ENCODE measurements at places on chromosomes 7 and 10.
A peak's percentile ranks its signal among the peaks of the same experiment; 100 is the strongest.

DNA sequence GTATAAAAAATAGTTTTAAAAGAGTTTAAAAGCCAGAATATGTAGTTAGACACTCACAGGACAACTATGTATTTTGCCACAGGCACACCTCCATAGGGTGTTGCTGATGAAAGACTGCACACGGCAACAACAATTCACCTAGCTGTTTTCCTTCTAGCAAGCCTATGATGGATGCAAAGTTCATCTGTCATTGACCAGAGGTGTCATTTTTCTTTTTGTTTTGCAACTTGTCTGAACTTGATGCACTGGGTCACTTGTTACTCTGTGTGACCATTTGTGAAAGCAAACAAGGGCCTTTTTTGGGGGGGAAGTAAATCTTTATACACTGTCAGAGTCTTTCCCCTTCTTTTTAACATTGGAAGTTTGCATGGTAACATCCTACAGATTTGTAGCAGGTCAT, 258.0 kb upstream of the SEMA3A start:
- DNase-seq = no peak

GRCh38 chr10:97138174-97138573, 47.6 kb downstream of the SLIT1 start:
- no peak for DNase-seq

DNA sequence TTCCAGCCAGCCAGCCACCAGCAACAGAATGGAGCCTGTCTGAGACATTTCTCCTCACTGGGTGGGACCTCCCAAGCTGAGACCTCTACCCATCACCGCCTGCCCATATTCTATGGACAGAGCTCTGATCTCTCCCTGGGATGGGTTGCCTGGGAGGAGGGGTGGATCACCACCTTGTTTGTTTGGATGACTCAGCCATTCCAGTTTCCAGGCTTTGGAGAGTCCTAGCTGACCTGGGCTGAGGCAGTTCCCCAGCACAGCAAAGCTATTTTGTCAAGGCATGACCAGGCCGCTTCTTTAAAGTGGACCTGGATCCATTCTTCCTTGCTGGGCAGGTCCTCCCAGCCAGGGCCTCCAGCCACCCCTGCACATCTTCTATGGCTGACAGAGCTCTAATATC, 982.3 kb downstream of the DNAJB9 start:
- DNase-seq = no peak

DNA sequence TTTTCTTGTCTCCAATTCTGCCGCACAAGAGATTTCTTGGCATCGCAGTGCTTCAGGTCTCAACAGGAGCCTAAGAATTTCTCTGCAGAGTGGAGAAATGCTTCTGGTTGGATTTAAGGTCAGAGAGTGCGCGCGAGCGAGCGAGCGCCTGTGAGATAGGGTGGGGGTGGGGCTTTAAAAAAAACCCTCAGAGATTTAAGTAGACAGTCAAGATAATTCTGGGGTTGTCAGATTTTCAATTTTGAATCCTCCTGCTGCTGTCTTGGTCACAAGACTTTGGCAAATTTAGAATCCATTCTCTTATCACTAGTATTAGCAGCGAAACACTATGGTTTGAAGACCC, 49.7 kb downstream of the CPEB3 start:
- DNase-seq = peak; percentile 7

- no peak for DNase-seq
Observed at GRCh38 chr7:149422914-149423301, 38.0 kb downstream of the ZNF777 start.

DNA sequence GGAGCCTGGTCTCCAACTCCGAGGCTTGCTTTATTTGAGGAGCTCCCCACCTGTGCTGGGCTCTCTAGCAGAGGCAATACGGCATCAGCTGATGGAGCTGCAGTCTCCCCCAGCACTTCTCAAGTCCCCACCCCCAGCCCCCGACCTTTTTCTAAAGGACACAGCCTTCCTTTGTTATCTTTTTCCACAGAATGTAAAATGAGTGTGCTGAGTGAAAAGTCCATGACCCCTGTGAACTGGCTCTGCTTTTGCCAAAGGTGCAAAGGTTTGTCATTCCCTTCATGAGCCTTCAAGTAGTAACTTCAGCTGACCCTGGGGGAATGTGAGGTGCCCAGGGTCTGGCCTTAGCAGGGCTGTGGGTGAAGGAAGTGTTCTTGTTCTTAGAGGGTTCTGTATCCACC, 25.5 kb downstream of the LRRC4 start:
- DNase-seq = no peak

DNA sequence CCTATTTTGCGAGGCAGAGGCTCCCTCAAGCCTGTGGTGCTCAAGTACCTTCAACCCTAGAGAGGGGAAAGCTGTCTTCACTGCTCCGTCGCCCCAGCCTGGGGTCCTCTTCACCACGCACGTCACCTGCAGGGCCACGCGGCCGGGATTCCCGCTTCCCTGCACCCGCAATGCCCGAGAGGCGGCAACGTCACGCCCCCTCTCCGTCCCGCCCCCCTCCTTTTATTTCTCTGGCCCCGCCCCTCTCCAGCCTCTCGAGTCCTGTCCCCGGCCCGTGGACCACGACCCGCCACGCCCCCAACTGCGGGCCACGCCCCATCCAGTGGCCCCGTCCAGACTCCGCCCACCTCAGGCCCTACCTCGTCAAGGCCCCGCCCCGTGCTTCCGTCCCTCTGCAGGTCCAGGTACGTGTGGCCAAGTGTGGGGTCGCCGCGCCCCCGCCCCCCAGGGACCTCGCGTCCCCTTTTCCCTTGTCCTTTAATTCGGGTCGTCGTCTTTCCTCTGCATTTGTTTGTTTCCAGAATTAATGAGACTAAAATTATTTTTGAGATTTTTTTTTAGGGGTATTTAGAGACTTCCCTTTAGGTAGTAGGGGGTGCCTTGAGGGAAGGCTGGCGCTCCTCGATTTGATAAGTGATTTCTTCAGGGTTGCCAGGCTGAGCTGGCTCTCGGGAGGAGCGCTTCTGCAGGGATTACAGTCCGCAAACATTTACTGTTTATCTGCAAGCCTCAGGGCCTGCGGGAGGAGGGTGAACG, 69.8 kb upstream of the BAIAP2L1 start:
- no peak for DNase-seq

GRCh38 chr7:81138870-81139269, 220.0 kb upstream of the SEMA3C start:
- no peak for DNase-seq

DNA sequence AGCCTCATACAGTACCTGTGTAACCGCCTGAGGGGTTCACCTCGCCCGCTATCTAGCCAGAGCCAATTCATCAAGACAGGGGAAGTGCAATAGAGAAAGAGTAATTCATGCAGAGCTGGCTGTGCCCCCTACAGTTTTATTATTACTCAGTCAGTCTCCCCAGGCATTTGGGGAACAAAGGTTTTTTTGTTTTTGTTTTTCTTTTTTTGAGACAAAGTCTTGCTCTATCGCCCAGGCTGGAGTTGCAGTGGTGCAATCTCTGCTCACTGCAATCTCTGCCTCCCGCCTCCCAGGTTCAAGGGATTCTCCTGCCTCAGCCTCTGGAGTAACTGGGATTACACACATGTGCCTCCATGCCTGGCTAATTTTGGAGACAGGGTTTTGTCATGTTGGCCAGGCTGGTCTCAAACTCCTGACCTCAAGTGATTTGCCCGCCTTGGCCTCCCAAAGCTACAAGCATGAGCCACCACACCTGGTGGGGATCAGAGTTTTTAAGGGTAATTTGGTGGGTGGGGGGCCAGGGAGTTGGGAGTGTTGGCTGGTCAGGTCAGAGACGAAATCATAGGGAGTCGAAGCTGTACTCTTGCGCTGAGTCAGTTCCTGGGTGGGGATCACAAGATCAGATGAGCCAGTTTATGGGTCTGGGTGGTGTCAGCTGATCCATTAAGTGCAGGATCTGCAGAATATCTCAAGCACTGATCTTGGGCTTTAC, 116.5 kb downstream of the MARCHF5 start:
- DNase-seq = no peak

GRCh38 chr7:144473908-144474307, 70.4 kb upstream of the NOBOX start:
- DNase-seq = no peak

DNA sequence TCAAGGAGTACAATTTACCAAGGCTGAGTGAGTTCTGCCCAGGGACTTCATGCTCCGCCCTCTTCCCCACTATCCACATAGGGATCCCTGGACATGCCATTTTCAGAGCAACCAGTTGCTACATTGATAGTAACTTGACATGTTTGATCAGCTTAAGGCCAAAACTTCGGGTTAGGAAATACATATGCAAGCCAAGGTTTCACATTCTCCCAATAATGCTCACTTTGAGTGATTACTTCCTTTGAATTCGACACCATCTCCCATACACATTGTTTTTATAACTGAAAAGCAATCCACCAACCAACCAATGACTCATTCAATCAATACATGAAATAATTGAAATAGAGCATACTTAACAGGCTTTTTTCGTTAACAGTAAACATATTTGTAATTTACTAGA, 137.9 kb downstream of the GLI3 start:
- DNase-seq = no peak

- DNase-seq = no peak
Observed at GRCh38 chr10:5782174-5782573, 31.1 kb downstream of the GDI2 start.

DNA sequence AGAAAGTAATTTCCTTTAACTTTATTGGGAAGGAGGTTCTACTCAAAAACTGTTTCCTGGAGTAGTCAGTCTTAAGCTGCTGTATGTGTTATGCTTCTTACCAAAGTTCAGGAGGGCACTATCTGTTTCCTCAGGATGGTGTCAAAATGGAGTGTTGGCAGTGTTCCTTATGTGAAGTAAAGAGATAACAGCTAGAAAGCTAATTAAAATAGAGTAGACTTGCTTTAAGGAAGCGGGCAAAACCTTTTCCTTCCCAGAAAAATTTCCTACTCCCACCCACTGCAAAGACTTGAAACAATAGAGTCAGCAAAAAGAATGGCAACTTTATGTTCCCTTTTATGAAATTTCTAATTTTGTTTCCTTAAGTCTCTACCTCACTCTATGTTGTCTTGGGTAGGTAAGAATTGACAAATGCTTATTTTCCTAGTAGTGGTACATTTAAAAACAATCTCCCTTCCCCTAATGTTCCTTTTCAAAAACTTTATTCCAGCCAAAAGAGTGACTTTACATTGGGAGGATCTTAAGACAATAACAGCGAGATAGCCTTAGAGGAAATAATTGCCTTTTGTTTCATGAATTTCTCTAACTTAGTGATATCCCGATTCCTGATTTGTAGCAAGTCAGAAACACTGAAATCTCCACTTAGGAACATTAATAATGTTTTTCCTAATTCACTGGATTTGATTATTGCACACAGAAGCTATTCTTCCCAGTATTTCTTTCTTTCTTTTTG, 26.5 kb upstream of the ENTPD1 start:
- DNase-seq = no peak

- no peak for DNase-seq
Observed at GRCh38 chr7:37728747-37729146, 45.2 kb downstream of the GPR141 start.

GRCh38 chr10:122648599-122649428, 50.8 kb downstream of the C10orf120 start:
- DNase-seq = peak; percentile 36

DNA sequence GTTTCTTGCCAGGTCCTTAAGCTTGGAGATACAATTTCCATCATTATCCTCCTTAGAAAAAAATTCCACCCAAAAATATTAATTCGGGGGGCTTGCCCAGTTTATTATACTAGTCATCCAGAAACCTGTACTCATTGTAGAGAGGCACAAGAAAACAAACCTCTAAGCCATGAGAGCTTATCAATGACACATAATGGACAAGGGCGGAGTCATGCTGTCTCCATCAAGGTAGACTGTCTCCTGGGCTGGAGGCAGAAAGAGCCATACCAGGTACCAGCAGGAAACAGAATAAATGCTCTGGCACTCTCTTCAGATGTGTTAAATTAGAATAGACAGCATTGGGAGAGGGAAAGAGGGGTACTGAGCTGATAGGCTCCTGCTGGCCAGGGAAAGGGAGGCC, 69.8 kb upstream of the GSDME start:
- DNase-seq = no peak

DNA sequence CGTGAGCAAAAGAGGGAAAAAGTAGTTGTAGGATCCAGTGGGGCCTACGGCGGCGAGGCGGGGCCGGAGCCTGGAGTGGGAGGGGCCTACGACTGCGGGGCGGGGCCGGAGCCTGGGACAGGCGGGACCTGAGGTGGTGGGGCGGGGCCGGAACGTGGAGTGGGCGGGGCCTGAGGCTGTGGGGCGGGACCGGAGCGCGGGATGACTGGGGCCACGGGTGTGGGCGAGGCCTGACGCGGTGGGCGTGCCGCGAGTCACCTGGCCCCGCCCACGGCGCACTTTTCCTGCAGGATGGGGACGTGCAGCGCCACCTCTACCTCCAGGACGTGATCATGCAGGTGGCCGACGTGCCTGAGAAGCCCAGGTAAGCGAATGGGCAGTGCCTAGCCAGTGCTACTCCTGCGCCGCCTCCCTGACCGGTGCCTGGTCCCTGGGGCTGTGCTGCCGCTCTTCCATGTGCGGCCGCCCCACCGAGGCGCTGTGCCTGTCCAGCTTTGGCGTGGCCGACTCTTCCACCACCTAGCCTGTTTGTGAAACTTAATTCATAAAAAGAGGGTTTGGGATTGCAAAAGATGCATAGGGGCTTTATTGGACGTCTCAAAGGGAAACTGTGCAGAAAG, 496 bp downstream of the ZNF511 start:
- peak; percentile 93 for DNase-seq

DNA sequence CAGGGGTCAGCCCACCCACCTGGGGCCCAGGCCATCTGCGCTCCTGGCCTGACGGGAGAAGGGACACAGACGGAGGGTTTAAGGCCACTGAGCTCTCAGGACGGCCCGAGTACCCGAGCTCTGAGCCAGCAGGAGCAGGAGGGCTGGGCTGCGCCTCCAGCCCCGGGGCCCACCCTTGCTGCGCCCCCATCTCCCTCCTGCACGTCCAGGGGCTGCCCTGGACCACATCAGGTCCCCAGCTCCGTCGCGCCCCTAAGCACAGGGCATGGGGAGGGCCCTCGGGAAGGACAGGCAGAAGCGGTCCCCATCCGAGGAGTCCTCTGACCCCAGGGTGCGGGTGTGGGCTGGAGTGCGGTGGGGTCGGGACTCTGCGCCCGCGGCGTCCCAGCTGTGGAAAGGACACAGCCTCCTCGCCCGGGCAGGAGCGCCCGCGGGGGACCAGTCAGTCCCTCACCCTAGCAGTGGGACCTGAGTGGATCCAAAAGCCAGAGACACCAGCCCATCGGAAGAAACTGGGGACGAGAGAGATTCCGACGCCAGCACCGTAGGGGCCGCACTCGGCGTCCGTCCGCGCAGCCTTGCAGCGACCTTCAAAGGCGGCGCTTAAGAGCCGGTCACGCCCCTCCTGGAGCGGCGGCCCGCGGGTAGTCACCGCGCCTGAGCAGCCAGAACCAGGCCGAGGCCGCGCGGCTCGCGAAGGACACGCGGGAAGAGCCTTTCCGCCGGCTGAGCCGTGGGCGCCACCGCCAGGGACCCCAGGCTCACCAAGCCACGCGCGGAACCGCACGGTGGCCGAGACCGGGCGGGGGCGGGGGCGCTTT, 15.9 kb downstream of the CAMK2B start:
- DNase-seq = no peak

GRCh38 chr7:158394936-158395335, 192.7 kb downstream of the PTPRN2 start:
- DNase-seq = no peak

Measured in HL-60 (cell line).